ENCODE measurements at places on chromosomes 5 and 9. TPM values are rescaled to one million over a fixed set of nuclear protein-coding genes. Genes with fewer than 3 reads are reported as not detected.
A peak's percentile ranks its signal among the peaks of the same experiment; 100 is the strongest.

GRCh38 chr5:105684799-105685198, 1985.9 kb downstream of the EFNA5 start:
- H3K27ac ChIP-seq: no peak overlapping the region
- H3K27me3 ChIP-seq: no peaks in the 10 kb centered on the region
- no peaks in the 10 kb centered on the region for H3K36me3 ChIP-seq
- no peaks in the 10 kb centered on the region for H3K4me1 ChIP-seq

DNA sequence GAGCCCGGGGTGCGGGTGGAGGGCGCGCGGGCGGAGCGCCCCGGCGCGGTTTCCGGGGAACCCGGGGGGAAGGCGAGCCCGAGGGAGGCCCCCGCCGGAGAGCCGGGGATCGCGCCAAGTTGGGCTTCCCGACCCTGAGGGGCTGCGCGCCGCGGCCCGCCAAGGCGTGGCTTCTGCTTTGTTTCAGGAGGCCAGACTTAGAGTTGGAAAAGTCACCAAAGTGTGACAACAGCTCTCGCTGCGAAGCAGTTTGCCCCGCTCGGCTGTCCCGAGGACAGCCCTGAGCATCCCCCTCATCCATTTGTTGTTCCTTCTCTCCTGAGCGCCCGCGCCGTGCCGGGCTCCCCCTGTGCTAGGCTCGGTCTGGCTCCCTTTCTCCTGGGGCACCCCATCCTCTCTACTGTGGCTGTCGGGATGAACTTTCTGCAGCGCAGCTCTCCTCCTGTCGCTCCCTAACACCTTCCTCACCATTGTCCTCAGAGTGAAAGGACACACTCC, 410 bp downstream of the GLIPR2 start:
- DNase-seq: no peak
- H3K27me3 ChIP-seq: peaks cover 18% of the 10 kb centered on the region
- peak overlapping the region; percentile 83 for H3K27ac ChIP-seq
- peak overlapping the region; percentile 93 for H3K4me3 ChIP-seq
- peaks cover 56% of the 10 kb centered on the region for H3K4me1 ChIP-seq
- peaks cover 4% of the 10 kb centered on the region for H3K36me3 ChIP-seq

GRCh38 chr5:176870110-176870591, 29.0 kb downstream of the HK3 start:
- no peak for DNase-seq
- no peak overlapping the region for H3K27ac ChIP-seq
- H3K27me3 ChIP-seq: peaks cover 13% of the 10 kb centered on the region
- H3K36me3 ChIP-seq: peaks cover 3% of the 10 kb centered on the region
- no peak overlapping the region for H3K4me3 ChIP-seq

DNA sequence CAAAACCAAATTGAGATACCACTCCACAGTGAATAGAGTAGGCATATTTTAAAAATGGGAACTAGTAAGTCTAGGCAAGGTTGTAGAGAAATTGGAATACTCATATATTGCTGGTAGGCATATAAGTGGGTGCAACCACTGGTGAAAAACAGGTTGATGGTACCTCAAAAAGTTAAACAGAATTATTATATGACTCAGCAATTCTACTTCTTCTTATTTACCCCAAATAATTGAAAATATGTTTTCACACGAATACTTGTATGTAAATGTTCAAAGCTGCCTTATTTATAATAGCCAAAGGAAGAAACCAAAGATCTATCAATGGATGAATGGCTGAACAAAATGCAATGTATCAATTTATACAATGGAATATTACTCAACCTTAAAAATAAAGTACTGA, 79.1 kb downstream of the CDH9 start:
- H3K27ac ChIP-seq: no peak overlapping the region
- no peak for DNase-seq
- no peaks in the 10 kb centered on the region for H3K4me1 ChIP-seq
- no peak overlapping the region for H3K4me3 ChIP-seq

DNA sequence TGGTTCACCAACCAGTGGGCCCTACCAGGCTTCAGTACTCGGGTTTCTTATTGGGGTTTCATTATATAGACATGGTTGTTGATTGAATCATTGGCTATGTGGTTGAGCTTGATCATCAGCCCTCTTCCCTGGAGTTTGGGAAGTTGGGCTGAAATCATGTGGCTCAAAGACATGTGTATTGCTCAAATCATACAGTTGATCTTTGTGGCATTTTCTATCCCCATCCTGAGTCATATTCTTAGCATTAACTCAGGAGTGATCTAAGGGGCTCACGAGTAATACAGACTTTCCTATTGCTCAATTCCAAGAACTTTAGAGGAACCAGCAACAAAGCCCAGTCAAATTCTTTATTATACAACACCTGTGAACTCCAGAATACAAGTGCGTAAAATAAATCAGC, 66.2 kb downstream of the SMC5 start:
- no peak overlapping the region for H3K27ac ChIP-seq
- H3K27me3 ChIP-seq: no peaks in the 10 kb centered on the region
- H3K4me1 ChIP-seq: no peaks in the 10 kb centered on the region
- no peak overlapping the region for H3K4me3 ChIP-seq

- H3K27me3 ChIP-seq: peaks cover 15% of the 10 kb centered on the region
- no peaks in the 10 kb centered on the region for H3K36me3 ChIP-seq
- DNase-seq: no peak
- H3K4me1 ChIP-seq: peaks cover 4% of the 10 kb centered on the region
Measured at GRCh38 chr9:93166699-93167098, 17.2 kb upstream of the WNK2 start.

- no peak for DNase-seq
- no peak overlapping the region for H3K27ac ChIP-seq
- H3K27me3 ChIP-seq: no peaks in the 10 kb centered on the region
- H3K4me1 ChIP-seq: no peaks in the 10 kb centered on the region
- no peak overlapping the region for H3K4me3 ChIP-seq
- H3K36me3 ChIP-seq: peaks cover 38% of the 10 kb centered on the region
Measured at GRCh38 chr9:127526655-127527559, 75.6 kb downstream of the LRSAM1 start.

GRCh38 chr5:10304932-10305331, 2.8 kb downstream of the CMBL start:
- H3K36me3 ChIP-seq: peaks cover 3% of the 10 kb centered on the region
- peaks cover 9% of the 10 kb centered on the region for H3K4me1 ChIP-seq
- no peak overlapping the region for H3K4me3 ChIP-seq
- no peak for DNase-seq
- no peak overlapping the region for H3K27ac ChIP-seq

- peak overlapping the region; percentile 64 for H3K4me3 ChIP-seq
- no peaks in the 10 kb centered on the region for H3K36me3 ChIP-seq
- peaks cover 37% of the 10 kb centered on the region for H3K27me3 ChIP-seq
- H3K27ac ChIP-seq: no peak overlapping the region
- DNase-seq: no peak
Measured at GRCh38 chr5:141492168-141492885, 3.4 kb downstream of the PCDHGC5 start.

DNA sequence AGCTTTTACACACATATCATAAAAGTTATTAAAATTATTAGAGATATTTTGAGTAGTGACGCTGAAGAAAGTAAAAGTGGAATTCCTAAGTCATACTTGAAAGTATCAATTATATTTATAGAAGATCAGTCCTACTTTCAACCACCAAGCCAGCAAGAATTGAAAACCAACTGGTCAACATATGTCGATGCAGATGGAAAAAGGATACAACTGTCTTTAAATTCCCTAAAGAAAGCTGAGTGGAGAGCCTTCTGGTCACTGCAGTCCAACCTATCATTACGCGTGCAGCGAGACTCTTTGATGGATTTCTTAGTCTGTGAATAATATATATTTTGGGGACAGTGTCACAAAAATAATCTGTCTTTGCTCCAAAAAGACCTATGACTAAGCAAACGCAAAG, 15.3 kb downstream of the MEF2C start:
- DNase-seq: no peak
- H3K36me3 ChIP-seq: no peaks in the 10 kb centered on the region
- H3K27me3 ChIP-seq: peaks cover 5% of the 10 kb centered on the region
- no peaks in the 10 kb centered on the region for H3K4me1 ChIP-seq
- H3K27ac ChIP-seq: no peak overlapping the region

GRCh38 chr9:71767776-71768321, 464 bp downstream of the CEMIP2 start:
- peak overlapping the region; percentile 96 for H3K4me3 ChIP-seq
- peaks cover 14% of the 10 kb centered on the region for H3K36me3 ChIP-seq
- DNase-seq: peak; percentile 20

- no peak for DNase-seq
- no peaks in the 10 kb centered on the region for H3K36me3 ChIP-seq
- no peak overlapping the region for H3K4me3 ChIP-seq
- no peaks in the 10 kb centered on the region for H3K4me1 ChIP-seq
- no peaks in the 10 kb centered on the region for H3K27me3 ChIP-seq
Measured at GRCh38 chr5:146726020-146726419, 152.5 kb downstream of the PPP2R2B start.

DNA sequence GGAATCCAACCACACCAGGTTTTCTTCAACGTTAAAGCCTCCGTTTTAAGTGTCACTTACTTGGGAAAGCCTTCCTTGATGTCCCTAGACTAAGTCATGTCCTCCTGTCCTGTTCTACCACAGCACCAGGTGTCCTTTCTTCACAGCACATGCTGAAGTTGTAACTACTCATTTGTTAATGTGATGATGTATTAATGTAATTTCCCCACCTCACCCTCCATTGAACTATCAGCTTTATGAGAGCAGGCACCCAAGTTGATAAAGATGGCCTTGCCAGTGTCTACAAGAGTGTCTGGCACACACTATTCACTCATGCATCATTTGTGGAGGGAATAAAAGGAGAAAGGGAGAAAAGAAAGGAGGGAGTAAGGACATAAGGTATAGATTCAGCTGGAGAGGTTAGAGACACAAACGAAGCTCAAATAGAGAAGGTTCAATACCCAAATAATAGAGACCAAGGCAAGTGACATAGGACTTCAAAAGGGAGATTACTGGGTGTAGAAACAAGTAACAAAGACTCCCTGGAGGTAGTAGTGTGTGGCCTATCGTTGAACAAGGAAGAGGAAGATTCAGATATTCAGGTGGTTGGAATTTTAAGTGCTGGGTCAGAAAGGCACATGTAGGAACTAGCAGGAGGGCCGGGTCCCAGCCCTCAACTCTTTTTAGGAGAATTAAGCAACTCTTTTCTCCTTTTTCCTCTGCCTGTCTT, 6.6 kb downstream of the ITK start:
- peak overlapping the region; percentile 97 for H3K27ac ChIP-seq
- DNase-seq: no peak
- peaks cover 72% of the 10 kb centered on the region for H3K36me3 ChIP-seq
- peak overlapping the region; percentile 84 for H3K4me3 ChIP-seq

GRCh38 chr9:95009459-95009858, 283.0 kb downstream of the AOPEP start:
- peaks cover 13% of the 10 kb centered on the region for H3K27me3 ChIP-seq
- peaks cover 35% of the 10 kb centered on the region for H3K4me1 ChIP-seq
- no peak overlapping the region for H3K27ac ChIP-seq

- no peaks in the 10 kb centered on the region for H3K4me1 ChIP-seq
- H3K4me3 ChIP-seq: no peak overlapping the region
- H3K27ac ChIP-seq: no peak overlapping the region
- H3K27me3 ChIP-seq: peaks cover 9% of the 10 kb centered on the region
Measured at GRCh38 chr5:68950125-68950524, 143.7 kb upstream of the SLC30A5 start.

DNA sequence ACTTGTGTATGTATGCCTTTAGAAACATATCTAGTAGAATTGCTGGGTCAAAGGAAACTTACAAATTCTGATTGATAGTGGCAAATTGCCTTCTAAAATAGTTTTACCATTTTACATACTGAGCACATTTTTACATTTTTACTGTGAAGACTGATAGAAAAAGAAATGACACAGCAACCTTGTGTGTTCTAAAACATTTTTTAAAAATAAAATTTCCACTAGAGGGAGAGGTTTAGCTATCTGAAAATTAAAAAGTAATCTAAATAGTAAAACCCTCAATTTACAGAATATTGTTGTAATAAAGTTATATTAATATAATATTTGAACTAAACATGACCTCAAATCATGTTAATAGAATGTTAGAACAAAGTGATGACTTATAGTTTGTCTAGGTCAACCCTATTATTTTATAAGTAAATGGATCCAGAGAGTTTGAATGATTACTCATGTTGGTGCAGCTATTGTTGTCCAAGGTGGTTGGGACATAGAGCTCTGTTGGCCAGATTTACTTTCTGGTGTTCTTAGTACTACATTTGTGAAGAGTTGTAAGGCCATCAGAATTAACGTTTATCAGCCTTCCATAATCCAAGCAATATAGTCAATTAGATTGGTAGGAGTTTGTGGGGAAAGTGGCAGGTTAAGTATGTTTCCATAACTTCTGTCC, 17.2 kb downstream of the CENPP start:
- no peaks in the 10 kb centered on the region for H3K4me1 ChIP-seq
- no peak overlapping the region for H3K4me3 ChIP-seq
- H3K27me3 ChIP-seq: no peaks in the 10 kb centered on the region
- no peak for DNase-seq
- H3K36me3 ChIP-seq: peaks cover 43% of the 10 kb centered on the region

Gene PKD2L2
- not detected for total RNA-seq

Gene TMEM174
- total RNA-seq: not detected

Gene PHF2
- 26.5 TPM for total RNA-seq

Gene TICAM2
- total RNA-seq: 1.1 TPM

Gene TRIM52
- 17.1 TPM for total RNA-seq

Gene CYSRT1
- total RNA-seq: 0.49 TPM

Gene LECT2
- total RNA-seq: not detected

Gene BASP1
- 1.0 TPM for total RNA-seq

Gene KIAA1958
- total RNA-seq: 8.2 TPM

Measured in activated T-helper 1 cell treated with anti-CD3 and anti-CD28 coated beads, Interleukin-12 subunit alpha, Interleukin-12 subunit beta, Interleukin-2, Interleukin-4 antibody, amounts not matched to agents 30 ng/mL and 10 ng/mL and 1 ng/mL, durations not matched to agents 14 hours and 24 hours and 36 hours (primary cell).